ENCODE measurements at places on chromosomes 11 and 22.

DNA sequence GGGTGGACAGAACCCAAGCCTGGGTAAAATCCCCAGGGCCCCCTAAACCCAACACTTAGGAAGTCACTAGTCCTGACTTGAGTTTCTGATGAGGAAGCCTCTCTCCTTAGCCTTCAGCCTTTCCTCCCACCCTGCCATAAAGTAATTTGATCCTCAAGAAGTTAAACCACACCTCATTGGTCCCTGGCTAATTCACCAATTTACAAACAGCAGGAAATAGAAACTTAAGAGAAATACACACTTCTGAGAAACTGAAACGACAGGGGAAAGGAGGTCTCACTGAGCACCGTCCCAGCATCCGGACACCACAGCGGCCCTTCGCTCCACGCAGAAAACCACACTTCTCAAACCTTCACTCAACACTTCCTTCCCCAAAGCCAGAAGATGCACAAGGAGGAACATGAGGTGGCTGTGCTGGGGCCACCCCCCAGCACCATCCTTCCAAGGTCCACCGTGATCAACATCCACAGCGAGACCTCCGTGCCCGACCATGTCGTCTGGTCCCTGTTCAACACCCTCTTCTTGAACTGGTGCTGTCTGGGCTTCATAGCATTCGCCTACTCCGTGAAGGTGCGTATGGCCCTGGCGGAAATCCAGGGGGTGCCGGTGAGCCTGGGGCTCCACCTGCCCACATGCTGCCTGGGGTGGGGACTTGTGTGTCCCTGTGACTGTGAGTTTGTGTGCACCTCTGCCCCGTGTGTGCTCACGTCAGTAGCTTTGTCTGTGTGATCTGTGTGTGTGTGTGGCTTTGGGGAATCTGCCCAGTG lies at the start of gene IFITM1:
Gene IFITM1 (plus strand): TSS at position 254 of the 767 bp plus-strand sequence. CDS start 131 bp downstream, at position 385.
- DNase-seq, result no peak

GRCh38 chr11:96949464-96949863 lies 559.7 kb downstream of the JRKL start:
- no peak for DNase-seq

GRCh38 chr22:46761017-46761416 lies 1.4 kb upstream of the TBC1D22A start:
- DNase-seq, result no peak

DNA sequence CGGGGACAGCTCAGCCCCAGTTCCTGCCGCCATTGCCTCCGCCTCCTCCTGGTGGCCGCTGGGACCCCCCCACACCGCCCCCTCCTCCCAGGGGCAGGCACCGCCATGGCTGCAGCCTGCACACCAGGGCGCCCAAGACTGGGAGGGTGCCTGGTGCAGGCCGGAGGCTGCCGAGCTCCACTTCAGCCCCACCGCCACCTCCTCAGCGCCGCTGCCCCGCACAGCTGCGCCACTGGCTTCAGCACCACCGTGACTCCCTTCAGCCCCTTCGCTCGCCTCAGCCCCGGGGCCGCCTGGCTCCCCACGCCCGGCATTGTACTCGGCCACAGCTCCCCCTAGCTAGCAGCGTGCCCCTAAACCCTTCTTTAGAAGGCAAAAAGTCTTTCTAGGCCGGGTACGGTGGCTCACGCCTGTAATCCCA lies 131.1 kb downstream of the CRYBB2 start:
- no peak for DNase-seq

DNA sequence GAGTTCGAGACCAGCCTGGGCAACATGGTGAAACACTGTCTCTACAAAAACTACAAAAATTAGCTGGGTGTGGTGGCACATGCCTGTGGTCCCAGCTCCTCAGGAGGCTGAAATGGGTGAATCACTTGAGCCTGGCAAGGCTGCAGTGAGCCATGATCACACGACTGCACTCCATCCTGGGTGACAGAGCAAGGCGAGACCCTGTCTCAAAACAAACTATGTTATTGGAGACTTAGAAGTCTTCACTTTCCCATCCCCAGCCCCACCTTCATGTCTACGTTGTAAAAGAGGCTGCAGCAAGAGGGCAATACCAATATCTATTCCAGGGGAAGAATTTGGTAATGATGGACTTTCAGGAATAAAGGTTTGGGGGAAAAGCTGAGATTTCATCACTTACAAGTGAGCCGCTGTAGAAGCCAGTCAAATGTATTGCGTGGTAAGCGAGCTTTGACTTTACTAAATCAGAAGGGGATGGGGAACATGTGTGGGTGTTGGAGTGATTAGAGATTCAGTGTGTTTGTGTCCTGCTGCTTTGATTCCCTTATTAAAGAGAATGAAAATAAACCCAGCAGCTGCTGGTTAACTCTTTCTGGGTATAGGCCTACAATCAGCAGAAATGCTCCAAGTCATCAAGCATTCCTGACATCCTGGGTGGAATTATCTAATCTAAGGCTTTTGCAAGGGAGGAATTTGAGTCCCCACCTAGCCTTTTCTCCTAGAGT lies 53.7 kb downstream of the UBASH3B start:
- no peak for DNase-seq

- no peak for DNase-seq
These were observed 328.8 kb upstream of the PITPNB start for GRCh38 chr22:28247667-28248363.

- no peak for DNase-seq
These were observed 14.9 kb downstream of the GAS2 start for GRCh38 chr11:22681281-22681812.

DNA sequence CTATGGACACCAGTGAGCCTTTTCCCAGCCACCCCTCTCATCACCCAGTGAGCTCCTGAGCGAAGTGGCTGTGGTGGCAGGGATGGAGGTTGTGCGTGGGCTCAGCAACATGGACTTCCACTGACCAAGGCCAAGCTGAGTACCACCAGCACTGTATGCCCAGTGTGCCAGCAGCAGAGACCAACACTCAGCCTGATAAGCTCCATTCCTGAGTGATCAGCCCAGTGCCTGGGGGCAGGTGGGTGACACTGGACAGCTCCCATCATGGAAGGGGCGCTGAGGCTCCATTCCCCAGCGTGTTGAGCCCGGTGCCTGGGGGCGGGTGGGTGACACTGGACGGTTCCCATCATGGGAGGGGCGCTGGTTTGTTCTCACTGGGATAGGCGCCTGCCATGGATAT lies 17.6 kb upstream of the CD81 start:
- DNase-seq, result no peak

GRCh38 chr11:85769771-85770170 lies 41.2 kb downstream of the SYTL2 start:
- DNase-seq, result no peak

DNA sequence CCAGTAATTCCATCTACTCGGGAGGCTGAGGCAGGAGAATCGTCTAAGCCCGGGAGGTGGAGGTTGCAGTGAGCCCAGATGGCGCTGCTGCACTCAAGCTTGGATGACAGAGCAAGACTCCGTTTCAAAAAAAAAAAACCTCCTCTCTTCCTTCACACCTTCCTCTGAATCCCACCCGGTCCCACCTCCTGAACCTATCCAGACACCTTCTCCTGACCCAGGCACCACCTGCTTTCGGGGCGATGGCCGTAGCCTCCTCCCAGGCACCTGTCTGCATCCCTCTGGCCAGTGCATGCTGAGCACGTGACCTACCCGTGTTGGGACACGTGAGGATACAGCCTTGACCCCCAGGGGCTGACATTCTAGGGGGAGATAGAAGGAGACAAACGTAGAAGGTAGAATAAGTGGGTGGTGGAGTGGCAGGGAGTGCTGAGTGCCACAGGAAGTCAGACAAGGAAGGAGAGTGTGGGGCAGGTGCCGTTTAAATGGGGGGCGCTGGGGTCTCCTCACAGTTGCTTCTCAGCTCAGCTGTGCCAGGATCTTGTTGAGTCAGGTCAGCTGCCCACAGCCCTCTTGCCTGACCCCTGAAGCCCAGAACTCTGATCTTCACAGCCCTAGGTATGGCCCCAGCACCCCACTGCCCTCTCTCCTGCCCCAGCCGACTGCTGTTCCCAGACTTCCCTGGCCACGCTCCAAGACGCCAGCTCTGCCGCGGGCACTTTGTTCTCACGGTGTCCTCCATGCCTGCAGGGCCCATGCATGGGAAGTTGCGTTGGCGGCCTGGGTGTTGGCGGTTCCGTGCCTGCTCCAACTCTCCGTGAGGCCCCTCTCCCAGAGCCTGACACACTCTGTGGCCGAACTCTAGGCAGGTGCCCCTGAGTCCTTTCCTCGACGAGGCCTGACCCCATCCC lies 1.2 kb upstream of the MIOX start:
- DNase-seq, result no peak

- no peak for DNase-seq
These were observed 4.1 kb downstream of the SLC36A4 start for GRCh38 chr11:93193731-93194130.

DNA sequence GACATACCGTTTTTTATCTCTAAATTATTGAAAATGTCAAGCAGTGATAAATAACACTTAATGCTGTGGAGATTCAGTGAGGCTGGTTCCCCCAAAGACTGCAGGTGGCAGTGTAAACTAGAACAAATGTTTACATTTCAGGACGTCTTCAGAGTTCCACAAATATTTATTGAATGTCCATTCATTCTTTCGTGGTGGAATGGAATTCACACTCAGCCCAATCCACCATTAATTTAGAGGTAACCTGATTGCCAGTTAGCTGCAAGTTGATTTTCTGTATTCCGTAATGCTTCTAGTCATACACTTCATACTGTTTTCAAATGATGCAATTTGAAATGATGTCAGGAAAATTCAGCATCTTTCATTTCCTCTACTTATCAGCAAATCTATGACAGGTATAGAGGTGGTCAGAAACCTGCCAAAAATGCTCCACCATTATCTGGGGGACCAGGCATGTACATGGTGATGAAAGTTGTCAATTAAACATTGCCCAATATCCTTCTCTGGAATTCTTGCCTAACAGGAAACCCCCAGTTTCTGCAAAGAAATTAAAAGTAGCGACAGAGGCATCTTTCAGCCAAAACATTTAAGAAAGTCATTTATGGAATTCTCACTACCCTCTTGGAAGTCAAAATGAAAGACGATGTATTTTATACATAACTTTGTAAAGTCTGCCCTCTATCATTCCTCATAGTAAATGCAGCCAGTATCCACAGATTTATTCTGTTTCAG lies 94.3 kb upstream of the BMAL1 start:
- no peak for DNase-seq

- no peak for DNase-seq
These were observed 58.4 kb downstream of the JRKL start for GRCh38 chr11:96448225-96448624.

- DNase-seq, result no peak
These were observed 16.3 kb upstream of the TMEM191C start for GRCh38 chr22:21450858-21451353.

- DNase-seq, result no peak
These were observed 769.1 kb upstream of the LUZP2 start for GRCh38 chr11:23727794-23728193.

DNA sequence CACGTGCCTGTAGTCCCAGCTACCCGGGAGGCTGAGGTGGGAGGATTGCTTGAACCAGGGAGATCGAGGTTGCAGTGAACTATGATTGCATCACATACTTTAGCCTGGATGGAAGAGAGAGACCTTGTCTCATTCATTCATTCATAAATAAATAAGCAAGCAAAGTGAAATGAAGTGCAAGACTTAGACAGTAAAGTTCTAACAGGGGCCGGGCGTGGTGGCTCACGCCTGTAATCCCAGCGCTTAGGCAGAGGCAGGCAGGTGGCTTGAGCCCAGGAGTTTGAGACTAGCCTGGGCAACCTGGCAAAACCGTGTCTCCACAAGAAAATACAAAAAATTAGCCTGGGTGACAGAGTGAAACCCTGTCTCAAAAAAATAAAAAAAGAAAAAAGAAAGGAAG lies 1.6 kb upstream of the ZNF280A start:
- DNase-seq, result no peak

DNA sequence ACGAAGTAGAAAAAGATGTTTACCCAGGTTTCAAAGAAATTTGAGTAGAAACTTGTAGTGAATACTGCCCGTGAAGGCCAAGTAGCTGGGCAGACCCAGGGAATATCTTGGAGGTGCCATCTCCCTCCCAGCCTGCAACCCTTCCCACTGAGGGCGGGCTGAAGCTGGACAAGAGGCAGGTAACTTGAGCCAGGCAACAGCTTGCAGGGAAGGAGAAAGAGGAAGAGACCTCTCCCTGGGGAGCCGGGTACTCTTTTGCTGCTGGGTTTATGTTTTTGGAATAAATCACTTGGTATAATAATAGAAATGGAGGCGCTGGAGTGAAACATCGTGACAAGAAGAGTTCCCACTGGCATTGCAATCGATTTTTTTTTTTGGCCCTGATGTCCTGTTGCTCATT lies 49.4 kb upstream of the JAM3 start:
- DNase-seq, result no peak

GRCh38 chr22:48783821-48784266 lies 1043.8 kb downstream of the BRD1 start:
- DNase-seq, result no peak

- no peak for DNase-seq
These were observed 72.4 kb downstream of the TEAD1 start for GRCh38 chr11:12746593-12747097.

GRCh38 chr22:22712666-22713365 lies 68.4 kb downstream of the GGTLC2 start:
- DNase-seq, result no peak

GRCh38 chr22:35735542-35735941 lies 17.9 kb downstream of the APOL5 start:
- no peak for DNase-seq

DNA sequence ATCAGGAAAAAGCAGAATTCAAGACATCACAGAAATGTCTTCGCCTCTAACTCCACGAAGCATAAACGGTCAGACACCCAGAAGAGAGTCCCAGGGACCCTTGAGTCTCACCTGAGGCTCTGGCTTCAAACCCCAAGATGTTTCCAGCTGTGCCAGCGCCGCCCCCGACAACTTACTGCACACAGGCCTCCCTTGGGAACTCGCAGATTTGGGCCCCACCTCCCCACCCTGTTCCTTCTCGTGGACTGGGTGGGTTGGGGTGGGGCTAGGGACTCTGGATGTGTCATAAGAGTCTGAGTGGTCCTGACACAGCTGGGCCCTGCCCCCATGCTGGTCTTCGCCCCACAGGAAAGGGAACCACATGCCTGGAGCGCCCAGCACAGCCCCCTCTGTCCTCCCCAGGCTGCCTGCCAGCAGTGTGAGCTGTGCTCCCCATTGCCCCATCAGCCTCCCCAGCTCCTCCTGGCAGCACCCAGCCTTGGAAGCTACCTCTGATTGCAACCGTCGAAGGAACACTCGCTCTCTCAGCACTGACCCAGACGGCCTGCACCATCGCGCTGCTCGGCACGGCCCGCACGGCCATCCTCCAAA lies 147.5 kb downstream of the CRYBB2 start:
- no peak for DNase-seq

GRCh38 chr22:19630614-19631013 lies 83.7 kb upstream of the SEPTIN5 start:
- no peak for DNase-seq
